ENCODE measurements at places on chromosomes 11 and 22.

DNA sequence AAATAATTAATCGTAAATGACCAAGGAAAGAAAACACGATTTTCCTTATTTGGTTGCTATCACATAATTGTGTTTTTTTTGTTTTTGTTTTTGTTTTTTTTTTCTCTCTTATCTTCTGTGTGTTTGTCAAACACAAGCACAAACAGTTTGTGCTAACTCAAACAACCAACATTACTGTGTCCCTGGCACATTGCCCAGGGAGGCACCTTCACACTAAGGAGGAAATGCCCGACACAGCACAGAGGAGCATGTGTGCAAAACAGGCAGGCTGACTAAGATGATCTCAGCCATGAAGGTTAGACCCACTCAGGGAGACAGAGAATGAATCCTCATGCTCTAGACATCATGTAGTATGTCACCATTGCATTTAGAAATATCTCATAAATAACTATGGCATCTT is 130.1 kb downstream of the SOX6 start:
- DNase-seq, result no peak

GRCh38 chr11:11931461-11932055 is 76.9 kb downstream of the DKK3 start:
- peak; percentile 22 for DNase-seq

GRCh38 chr22:29689880-29690213 is 30.0 kb upstream of the CABP7 start:
- peak; percentile 26 for DNase-seq

- DNase-seq, result no peak
Observed at GRCh38 chr11:64237484-64237951, 3.1 kb downstream of the VEGFB start.

GRCh38 chr22:26484360-26484706 is 656 bp downstream of the SRRD start:
- no peak for DNase-seq

- no peak for DNase-seq
Observed at GRCh38 chr11:108732395-108732794, 67.5 kb downstream of the DDX10 start.

- no peak for DNase-seq
Observed at GRCh38 chr11:37504060-37504611, 906.1 kb upstream of the RAG2 start.

DNA sequence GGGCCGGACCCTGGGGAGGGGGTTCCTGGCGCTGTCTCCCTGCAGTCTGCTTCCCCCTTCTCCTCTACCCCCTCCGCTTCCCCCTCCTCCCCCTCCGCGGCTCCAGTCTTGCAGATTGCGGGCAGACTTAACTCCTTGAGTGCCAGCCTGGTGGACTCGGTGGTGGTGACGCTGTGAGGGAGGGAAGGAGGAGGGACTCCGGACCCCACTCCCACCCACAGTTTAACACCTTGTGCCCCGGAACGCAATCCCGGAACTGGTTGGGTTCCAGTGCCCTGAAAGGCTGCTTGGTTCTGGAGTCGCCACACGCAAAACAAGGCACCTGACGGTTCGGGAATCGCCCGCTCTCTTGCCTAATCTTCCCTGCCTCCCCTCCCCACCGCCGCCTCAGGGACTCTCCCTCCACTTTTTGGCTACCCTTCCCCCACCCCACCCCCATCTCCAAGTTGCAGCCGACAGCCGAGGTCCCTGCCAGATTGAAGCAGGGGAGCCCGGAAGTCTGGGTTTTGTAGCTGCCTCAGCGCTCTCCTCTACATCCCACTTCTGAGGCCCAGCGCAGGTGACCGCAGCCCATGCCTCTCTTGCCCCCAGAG is 3.9 kb upstream of the BCL9L start:
- DNase-seq, result peak; percentile 81
